ENCODE measurements at places on chromosomes 12 and 14.
A peak's percentile ranks its signal among the peaks of the same experiment; 100 is the strongest.

DNA sequence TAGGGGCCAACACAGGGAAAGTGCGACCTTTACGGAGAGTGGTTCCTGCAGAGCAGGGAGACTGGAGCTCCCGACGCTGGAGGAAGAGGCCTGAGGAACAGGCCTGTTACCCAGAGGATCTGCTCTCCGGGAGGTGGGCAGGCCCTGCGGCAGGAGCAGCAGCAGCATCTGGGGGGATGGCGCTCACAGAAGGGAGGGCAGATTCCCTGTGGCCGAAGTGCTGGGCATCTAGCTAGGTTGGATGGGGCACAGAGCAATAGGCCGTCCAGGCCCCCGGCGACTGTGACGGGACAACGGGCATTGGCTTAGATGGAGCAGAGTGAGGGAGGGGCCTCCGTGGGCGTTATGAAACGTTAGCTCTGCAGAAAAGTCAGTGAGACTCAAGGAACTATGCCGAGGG lies 135.6 kb downstream of the PIWIL1 start:
- no peak for DNase-seq

- no peak for DNase-seq
Measured at GRCh38 chr14:49992901-49993339, 100.0 kb downstream of the ARF6 start.

DNA sequence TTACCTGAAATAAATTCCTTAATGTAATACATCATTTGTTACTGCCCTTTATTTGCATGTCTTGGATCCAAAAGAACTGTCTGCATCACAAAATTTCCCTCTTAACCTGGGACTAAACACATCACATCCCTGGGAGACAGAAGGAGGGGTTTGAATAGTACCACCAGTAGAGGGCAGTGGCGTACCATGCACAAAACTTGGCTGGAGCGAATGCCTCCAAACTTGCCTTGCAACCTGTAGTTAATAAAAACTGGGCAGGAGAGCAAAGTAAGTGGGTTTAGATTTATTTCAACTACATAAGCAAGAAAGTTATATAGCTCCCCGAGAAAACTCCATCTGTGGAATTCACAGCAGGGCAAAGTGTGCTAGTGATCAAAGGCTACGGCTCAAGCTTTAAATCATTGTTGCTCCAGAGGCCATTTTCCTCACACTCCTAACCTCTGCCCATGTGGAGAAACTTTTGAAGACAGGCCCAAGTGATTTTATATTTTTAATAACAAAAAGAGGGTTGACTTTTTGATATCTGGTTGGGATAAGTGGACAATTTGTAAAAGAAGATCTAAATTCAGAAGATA lies 1176.7 kb upstream of the SEL1L start:
- no peak for DNase-seq

- no peak for DNase-seq
Measured at GRCh38 chr14:44586910-44587309, 79.8 kb upstream of the FSCB start.

- no peak for DNase-seq
Measured at GRCh38 chr12:118999107-118999506, 17.8 kb downstream of the SRRM4 start.

DNA sequence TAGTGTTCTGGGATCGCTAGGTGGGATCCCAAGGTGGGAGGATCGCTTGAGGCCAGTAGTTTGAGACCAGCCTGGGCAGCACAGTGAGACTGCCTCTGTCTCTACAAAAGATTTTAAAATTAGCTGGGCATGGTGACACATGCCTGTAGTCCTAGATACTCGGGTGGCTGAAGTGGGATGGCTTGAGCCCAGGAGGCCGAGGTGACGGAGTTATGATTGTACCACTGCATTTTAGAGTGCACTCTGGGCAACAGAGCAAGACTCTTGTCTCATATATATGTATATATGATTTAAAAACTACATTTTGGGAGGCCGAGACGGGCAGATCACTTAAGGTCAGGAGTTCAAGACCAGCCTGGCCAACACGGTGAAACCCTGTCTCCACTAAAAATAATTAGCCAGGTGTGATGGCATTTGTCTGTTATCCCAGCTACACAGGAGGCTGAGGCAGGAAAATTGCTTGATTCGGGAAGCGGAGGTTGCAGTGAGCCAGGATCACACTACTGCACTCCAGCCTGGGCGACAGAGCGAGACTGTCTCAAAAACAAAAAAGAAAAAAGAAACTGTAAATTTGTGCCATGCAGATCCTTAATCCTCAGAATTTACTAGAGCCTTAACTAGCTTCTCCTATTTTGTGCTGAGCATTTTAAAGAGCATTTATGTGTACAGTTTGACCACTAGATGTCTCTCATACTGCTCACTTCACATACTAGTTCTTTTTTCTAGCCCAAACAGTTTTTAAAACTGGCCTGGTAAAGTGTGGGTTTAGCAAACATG lies 114.8 kb downstream of the MON2 start:
- DNase-seq: no peak

DNA sequence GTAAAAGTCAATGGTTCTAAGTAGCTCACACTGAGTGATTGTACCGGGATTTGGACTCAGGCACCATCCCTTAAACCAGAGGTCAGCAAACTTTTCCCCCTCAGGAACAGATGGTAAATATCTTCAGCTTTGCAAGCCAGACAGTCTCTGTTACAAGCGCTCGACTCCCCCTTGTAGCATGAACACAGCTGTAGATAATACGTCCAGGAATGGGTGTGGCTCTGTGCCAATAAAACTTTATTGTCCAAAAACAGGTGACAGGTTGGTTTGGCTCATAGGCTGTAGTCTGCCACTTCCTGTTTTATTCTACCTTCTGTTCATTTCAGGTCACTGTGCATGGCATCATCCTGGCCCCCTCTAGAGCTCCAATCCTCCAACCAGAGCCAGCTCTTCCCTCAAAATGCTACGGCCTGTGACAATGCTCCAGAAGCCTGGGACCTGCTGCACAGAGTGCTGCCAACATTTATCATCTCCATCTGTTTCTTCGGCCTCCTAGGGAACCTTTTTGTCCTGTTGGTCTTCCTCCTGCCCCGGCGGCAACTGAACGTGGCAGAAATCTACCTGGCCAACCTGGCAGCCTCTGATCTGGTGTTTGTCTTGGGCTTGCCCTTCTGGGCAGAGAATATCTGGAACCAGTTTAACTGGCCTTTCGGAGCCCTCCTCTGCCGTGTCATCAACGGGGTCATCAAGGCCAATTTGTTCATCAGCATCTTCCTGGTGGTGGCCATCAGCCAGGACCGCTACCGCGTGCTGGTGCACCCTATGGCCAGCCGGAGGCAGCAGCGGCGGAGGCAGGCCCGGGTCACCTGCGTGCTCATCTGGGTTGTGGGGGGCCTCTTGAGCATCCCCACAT lies 7.6 kb downstream of the BDKRB1 start:
- no peak for DNase-seq

DNA sequence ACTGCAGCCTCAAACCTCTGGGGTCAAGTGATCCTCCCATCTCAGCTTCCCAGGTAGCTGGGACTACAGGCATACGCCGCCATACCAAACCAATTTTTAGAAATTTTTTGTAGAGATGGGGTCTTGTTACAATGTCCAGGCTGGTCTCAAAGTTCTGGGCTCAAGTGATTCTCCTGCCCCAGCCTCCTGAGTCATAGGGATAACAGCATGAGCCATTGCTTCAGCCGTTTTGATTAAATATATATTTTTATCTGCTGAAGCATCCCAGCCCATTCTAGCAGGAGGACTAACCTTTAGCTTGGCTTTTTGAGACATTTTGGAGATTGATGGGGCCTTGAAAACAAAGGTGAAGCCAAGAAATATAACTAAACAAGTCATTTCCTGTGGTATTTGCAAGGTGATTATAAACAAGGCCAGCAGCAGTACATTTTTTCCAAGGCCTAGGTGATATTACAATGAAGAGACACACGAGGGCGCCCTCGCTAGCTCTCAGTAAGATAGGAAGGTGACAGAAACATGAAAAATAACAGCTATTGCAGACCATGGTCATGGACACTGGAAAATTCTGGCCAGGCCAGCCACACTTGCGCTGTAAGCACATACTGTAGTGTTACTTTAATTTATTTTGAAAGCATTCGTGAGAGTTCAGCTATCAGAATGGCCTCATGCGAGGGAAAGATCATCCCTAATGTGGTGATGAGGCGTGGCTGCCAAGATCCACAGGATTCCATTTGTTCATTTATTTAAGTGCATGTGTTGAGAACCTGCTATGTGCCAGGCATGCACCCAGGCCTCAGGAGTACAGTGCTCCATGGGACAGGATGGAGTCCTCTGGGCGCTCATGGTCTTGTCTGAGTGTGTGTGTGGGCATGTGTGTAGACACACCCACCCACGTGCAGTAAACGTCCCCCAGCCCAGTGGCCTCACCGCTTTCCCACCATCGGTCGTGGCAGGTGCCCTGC lies 63.5 kb downstream of the DGLUCY start:
- peak; percentile 21 for DNase-seq

GRCh38 chr12:85523197-85523596 lies 243.2 kb downstream of the ALX1 start:
- no peak for DNase-seq

- no peak for DNase-seq
Measured at GRCh38 chr14:99357916-99358390, 86.0 kb upstream of the BCL11B start.

DNA sequence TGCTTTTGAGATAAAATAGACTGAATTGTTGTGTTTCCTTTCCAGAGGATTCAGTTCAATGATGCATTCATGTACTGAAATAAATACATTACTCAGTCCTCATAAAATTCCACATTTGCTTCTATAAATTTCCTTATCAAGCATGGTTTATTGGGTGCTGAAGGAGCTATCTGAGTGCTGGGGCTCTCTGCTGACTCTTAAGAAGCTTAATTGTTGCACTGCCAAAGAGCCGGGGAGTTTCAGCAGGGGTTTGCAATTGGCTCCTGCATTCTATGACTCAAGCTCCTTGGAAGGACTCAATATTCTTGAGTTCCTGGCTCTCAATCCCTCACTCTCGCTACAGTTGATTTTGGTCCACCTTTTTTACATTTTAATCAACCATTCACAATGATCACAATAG lies 69.8 kb upstream of the PYGL start:
- DNase-seq: no peak

DNA sequence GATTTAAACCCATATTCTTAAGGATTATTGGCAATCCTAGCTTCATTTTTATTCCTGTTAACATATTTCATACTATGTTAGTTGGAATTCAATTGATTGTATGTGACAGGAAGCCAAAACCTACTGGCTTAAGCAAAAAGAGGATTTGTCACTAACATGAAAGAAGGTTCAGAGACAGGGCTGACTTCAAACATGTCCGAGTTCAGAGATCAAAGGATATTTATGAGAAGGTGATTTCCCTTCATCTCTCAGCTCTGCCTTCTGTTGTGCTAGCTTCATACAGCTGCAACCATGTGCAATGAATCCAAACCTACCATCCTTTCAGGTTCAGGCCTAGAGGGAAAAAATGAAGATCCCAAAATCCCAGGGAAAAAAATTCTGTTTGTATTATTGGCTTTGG lies 349.7 kb downstream of the ATP23 start:
- no peak for DNase-seq

GRCh38 chr12:6140651-6141447 lies 16.4 kb upstream of the VWF start:
- no peak for DNase-seq

- DNase-seq: no peak
Measured at GRCh38 chr12:58249610-58250009, 308.2 kb downstream of the ATP23 start.

GRCh38 chr12:66774929-66775328 lies 96.1 kb upstream of the GRIP1 start:
- DNase-seq: no peak

DNA sequence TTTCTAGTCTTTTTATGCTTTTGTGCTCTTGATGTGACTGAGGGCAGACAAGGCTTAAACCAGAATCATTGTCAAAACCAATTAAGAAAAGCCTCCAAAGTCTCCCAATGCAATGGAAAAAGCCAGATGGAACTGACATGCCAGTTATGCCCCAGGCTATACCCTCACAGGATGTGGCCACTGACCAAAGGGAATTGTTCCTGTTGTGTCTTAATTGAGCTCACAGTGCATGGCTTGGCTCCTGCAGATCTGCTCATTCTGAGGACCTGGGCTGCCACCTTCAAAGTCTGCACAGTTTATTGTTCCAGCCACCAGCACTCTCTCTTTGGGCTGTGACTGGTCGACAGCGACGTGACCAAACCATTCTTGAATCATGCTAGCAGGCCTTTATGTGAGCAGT lies 17.1 kb upstream of the BICD1 start:
- DNase-seq: no peak

GRCh38 chr12:120710805-120711296 lies 593 bp downstream of the UNC119B start:
- DNase-seq: no peak

- no peak for DNase-seq
Measured at GRCh38 chr14:53955229-53955556, 1.4 kb downstream of the BMP4 start.

- no peak for DNase-seq
Measured at GRCh38 chr12:86777325-86777724, 521.1 kb upstream of the MGAT4C start.

GRCh38 chr14:29800961-29801360 lies 126.7 kb downstream of the PRKD1 start:
- DNase-seq: no peak

DNA sequence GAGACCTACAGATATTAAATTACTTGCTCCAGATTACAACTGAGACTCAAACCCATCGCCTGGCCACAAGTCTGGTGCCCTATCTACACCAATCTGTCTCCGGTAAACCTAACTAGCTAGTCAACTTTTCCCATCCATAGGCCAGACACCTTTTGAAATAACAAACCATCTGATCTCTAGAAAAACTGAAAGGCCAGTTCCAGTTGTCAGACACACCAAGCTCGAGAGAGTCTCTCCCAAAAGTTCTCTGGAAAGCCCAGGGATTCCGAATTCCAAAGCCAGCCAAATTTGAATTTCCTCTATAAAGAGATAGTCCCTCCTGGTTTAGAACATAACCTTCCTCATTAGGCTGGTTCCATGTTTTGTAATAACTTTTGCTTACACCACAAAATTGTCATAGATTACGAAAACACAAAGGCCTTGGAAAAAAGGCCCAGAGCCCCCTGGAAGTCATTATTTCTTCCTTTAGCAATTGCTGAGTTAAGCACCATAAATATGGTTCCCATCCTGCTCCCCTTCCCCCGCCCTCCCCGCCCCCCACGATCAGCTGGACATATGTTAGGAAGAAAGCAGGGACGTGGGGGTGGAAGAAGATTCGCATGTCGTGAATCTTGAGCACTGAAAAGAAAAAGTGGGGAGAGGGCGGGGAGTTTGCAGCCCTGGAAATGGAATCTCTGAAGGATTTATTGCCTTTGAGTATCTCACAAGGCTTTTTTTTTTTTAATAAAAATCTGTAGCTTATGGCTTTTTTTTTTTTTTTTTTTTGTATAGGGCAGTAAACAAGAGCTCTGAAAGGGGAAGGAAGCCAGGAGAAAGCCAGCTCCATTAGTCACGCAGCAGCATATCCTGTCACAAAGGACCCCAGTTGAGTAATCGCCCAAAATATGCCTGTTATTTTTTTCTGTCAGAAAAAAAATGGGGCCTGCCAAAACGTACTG lies 110.4 kb downstream of the ZFP36L1 start:
- DNase-seq: no peak
